ENCODE measurements at places on chromosomes 4 and X.

GRCh38 chrX:106467422-106467821, 144.4 kb upstream of the RADX start:
- no peak for DNase-seq

DNA sequence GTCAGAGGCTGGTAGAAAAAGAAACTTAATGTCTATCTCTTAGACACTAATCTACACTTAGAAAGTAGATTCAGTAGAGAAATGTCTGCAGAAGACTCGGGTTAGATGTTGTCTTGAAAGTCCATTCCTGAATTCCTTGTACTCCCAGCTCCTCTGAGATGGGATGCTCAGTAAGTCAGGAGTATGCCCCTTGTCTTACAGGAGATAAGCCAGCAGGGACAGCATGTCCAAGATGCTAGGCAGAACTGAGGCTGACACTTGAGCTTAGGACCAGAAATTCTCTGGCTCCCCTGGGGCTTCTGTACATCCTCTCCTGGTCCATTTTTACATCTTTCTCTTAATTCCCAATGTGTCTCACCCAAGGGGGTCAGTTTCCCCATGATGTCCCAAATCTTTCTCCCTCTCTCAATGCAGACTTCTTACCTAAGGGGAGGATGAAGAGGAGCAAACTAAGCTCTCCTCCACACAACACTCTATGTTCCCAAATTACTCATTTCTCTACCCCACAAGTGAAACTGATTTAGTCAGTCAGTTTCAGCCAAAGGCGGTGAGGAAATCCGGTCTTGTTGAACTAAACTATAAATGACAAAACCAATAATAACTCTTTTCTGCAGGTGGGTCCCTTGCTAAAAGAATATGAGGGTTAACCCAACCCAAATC, 558.2 kb upstream of the DIPK2B start:
- DNase-seq: no peak

- peak; percentile 78 for DNase-seq
Observed at GRCh38 chr4:2793586-2794485, 951 bp downstream of the SH3BP2 start.

DNA sequence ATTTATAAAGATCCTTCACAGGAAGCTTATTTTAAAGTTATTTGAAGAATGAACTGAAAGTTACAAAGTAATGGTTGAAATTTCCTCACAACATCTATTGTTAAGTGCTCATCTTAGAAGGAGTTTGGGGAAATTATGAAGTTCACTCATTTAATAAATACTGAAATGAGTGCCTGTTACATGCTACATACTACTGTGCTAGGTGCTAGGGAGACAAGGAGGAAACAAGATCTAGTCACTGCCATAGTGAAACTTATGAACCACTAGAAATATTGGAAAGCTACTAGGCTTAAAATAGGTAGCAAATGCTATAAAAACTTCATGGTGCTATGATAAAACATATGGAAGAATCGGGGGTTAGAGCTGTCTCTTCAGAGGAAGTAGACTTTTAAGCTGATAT, 97.1 kb downstream of the JADE1 start:
- no peak for DNase-seq

- DNase-seq: no peak
Observed at GRCh38 chrX:120755066-120755846, 120.4 kb downstream of the CT47B1 start.

DNA sequence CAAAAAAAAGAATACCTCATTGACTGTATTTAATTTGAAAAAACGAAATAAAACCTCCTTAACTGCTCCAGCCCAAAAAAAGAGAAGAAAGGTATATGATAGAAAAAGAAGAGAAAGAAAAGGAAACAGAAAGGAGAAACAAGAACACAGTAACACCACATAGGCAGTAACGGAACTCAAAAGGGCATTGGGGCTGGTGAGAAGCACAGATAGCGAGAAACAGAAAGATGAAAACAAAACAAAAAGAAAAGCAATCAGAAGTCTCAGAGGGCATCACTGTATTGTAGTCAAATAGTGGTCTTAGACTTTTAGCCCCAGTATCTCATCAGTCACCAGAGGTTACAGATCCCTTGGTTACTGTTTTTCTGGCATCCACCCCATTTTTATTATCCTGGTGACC, 88.6 kb downstream of the NFKB1 start:
- no peak for DNase-seq

DNA sequence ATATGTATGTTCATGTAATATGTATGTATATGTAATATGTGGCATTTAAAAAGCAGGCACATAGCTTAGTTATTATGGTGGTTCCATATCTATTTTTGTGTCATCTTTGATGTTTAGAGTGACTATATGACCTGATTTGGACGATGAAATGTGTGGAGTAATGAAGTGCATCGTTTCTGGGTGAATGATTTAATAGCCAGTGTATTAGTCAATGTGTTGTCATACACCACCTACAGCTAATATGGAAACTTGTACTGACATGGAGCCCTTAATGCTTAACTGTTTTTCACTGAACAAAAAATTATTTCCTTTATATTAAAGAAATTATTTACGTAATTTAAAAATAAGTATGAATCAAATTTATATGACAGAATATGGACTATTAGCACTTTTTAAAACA, 292.3 kb upstream of the FSTL5 start:
- no peak for DNase-seq

DNA sequence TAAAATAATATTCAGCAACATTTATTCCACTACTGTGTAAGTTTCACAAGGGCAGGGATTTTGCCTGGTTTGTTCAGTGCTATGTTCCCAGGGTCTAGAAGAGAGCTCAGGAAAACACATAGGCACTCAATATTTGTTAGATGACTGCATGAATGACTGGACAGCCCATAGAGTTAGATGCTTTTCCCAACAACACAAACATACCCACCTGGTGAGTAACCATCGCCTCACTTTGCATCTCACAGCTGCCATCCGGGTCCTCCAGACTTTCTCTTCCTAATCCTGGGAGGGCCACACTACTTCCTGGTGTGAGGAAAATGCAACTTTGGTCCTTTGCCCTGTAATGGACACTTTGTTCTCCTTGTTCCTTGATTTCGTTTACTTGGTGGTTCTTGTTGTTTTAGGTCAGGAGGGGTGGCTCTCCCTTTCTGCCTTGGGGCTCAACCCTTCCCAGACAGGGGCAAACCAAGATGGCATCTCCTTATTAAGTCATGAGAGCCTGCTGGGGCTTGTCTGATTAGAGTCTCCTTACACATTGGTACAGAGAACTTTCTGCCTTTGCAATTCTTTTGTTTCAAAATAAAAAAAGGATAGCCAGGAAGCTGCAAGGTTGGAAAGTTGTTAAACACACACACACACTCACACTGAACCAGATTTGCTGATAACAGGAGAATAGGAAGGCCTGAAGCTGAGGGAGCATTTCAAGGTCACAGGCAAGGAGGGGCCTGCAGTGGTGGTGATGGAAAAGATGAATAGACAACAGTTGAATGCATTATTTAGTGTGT, 190.6 kb downstream of the MID1IP1 start:
- DNase-seq: no peak

GRCh38 chr4:86054286-86055032, 305.4 kb downstream of the MAPK10 start:
- DNase-seq: no peak

- DNase-seq: peak; percentile 44
Observed at GRCh38 chrX:38561951-38562719, 793 bp downstream of the TSPAN7 start.

DNA sequence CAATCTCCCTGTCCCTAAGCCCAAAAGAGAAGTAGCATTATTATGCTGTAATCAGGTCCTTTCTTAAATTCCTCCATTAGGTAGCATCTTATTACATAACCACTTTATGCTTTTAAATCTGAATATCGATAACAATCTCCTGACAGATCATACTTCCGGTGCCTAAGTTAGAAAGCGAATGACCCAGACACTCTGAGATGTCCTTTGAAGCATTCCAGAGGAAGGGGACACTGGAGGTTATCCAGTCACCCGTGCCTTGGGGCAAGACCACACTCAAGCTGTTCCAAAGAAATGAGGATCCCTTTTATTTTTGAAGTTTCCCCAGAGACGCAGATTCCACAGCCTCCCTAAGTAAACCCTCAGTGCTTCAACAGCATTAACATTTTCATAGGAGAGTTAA, 125.7 kb downstream of the PALLD start:
- DNase-seq: no peak

DNA sequence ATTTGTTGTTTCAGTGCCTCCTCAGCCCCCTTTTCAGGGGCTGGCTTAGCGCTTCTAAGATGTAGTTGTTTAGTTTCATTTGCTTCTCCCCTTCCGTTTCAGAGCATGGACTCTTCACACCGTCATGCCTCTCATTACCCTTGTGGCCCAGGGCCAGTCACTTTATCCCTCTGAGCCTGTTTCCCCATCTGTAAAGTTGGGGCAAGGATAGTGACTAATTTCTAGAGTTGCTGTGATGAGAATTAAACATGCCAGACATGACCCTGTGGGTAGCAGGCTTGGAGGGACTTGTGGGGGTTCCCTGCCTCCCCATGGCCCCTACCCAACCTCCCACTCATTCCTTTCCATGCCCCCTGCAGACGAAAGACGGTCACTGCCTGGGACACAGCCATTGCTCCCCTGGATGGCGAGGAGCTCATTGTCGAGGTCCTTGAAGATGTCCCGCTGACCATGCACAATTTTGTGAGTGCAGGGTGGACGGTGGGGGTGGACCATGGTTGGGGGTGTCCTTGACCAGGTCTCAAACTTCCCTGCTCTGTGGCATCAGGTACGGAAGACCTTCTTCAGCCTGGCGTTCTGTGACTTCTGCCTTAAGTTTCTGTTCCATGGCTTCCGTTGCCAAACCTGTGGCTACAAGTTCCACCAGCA, 3.6 kb downstream of the ARAF start:
- DNase-seq: no peak

- no peak for DNase-seq
Observed at GRCh38 chrX:9710332-9710731, 55.3 kb downstream of the GPR143 start.

DNA sequence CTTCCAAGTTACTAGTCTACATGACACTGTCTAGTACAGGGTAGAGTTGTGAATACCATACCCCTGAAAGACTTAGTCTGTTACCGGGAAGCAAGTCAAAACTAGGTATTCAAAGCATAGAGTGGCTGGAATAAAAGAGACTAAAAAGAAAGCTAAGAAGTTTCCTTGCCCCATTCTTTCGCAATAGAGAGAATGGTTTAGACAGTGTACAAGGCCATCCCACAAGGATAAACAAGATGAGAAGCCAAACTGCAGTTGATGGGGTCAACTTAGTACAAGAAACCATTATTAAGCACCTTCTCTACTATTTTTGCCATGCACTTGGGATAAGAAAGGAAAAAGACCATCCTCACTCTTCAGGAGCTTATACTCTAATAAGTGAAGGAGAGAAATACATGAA, 30.3 kb downstream of the AMMECR1 start:
- DNase-seq: no peak

- no peak for DNase-seq
Observed at GRCh38 chr4:173547889-173548288, 17.9 kb upstream of the HAND2 start.

- no peak for DNase-seq
Observed at GRCh38 chr4:18020145-18020670, 1.3 kb downstream of the LCORL start.

GRCh38 chr4:118762155-118762554, 73.8 kb downstream of the SEC24D start:
- no peak for DNase-seq

DNA sequence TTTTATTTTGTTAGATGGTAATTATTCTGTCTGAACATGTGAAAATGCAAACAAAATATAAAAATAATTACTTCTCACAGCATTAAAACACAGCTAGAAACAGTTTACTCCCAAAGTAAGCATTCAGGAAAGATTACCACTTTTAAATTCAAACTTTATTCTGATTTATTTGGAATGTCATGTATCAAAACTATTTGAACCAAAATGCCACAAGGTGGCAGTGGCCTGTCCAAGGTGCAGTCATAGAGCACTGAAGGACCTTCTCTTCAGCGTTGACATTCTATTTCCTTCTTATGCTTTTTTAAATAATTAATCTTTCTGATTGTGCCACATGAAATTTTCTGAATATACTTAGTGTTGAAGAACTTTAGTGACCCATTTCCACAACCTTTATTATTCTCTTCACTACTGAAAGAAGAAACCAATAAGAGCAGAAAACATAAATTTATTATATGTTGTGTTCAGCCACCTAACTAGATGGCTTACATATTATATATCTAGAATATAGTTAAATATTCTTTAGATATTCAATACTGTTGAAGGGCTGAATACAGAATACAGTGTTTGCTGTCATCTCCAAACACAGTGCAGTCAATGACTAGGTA, 283.6 kb downstream of the CFAP299 start:
- no peak for DNase-seq

- DNase-seq: no peak
Observed at GRCh38 chrX:44447214-44447613, 95.4 kb downstream of the FUNDC1 start.

GRCh38 chr4:73902038-73902637, 32.9 kb downstream of the CXCL1 start:
- DNase-seq: no peak

DNA sequence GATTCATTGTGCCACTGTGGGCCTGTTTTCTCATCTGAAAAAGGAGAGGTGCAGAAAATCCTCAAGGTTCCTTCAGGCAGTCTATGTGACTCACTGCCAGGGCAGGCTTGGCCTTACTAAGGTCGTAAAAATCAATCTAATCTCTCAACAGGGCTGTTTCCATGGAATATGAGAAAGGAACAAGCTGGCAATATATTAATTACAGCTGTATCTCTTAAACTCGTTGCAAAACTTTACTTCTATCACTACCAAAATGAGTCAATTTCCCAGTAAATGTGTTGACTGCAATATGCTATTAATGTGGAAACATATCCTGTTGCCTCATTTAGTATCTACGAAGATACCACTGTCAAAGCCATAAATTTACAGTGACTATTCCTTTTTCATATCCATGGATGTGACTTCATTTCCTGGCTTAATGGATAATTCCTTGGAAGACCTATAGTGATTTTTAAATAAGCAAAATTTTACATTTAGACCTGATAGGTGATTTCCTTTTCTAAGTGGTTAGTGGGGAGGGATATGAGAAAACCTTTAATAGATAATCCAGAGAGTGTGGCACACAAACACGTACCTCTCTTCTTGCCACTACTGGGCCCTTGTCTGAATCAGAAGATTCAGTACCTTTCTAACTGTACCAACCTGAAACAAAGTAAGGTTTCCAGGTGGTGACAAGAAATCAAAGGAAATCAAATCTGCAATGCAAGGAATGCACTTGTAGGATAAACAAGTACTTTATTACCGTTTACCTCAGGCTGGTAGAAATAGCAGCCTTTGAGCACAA, 127.4 kb upstream of the FTHL17 start:
- DNase-seq: no peak

DNA sequence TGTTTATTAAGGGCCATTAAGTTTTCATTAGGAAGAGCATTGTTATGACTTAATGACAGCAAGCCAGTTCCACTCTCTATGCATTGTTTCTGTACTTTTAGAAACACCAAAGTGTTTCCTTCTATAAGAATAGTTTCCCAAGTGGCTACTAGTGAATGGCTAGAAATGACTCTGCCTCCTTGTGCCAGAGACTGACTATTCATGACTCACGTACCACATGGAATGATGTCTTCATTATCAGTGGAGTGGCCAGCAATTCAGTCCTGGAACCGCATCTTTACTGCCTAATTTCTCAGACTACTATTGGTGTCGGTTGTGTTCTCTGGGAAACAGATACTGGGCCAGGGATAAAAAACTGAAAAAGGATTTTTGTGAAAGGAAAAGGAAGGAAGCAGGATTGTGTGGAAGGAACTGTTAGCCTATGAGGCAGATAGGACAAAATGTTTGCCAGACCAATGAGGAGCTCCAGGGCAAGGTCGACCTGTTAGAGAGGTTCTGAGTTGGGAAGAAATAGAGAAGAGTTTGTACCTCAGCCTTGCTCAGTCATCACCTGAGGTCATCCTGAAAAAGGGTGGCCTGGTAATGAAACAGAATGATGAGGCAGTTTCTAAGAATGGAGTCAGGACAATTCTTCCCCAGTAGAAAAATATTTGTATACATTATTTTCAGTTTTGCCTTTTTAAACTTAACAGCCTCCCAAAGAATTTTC, 218.6 kb downstream of the SPCS3 start:
- DNase-seq: no peak
